Activated CD4-positive, CD25-positive, alpha-beta regulatory T cell treated with anti-CD3 and anti-CD28 coated beads, Interleukin-2, amount 50 U/mL, for 16 hours (primary cell): ENCODE measurements at places on chromosomes 12 and 14.

DNA sequence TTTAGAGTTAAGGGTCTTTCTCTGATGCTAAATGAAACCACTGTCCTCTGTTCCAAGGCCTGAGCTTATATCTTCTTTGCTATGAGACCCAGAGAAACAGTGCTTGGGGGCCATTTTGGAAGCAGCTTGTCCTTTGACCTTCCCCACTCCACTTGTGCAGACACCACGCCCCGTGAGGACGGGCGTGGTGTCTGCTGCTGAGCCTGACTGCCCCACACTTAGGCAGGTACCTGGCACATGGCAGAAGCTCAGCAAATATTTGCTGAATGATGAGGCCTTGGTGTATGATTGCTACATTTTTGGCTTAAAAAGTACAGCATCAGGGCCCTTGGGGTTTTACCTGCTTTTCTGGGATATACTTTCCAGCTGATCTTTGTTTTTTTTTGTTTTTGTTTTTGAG is 69.9 kb downstream of the RASSF3 start:
- DNase-seq, result no peak

DNA sequence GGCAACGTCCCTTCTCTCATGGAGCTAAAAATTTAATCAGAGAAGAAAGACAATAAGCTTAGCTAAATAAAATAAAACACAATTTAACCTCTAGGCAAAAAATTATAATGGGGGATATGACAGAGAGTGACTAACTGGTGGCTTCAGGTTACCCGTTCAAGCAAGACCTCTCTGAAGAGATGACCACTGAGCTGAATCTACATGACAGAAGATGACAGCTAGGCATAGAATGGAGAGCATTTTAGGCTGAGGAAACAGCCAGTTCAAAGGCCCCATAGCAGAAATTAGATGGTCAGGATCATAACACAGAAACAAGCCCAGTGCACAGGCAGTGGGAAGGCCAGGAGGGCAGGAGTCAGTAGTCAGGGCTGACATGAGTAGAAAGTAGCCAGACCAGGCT is 1094.3 kb downstream of the VRK1 start:
- no peak for DNase-seq

- DNase-seq, result no peak
These were observed 118.2 kb upstream of the GSC start for GRCh38 chr14:94888121-94888520.

- no peak for DNase-seq
These were observed 2.6 kb downstream of the CD69 start for GRCh38 chr12:9758119-9758518.

DNA sequence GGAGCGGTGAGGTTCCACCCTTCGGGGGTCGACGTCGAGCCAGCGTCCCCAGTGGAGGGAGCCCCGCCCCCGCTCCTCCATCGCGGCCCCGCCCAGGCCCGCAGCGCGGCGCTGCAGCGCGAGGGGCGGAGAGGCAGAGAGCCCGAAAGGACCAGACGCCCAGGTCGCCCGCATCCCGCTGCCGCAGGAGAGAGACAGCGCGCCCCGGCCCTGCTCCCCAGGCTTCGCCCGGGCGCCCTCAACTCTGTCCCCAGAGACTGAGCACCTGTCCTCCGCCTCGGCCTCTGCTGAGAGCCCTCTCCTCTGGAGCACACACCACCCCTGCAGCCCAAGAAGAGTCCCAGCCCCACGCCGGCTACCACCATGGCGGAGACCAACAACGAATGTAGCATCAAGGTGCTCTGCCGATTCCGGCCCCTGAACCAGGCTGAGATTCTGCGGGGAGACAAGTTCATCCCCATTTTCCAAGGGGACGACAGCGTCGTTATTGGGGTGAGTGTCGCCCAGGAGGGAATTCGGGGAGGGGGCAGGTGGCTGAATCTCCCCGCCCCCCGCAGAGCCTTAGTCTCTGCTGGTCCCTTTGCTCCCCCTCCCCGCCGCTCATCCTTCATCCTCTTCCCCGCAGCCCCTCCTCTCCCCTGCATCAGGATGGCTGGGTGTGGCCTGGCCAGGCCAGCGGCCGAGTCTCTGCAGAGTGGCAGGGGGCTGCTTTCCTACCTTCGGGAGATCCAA is at the start of gene KIF5A:
TSS of gene KIF5A (plus strand) at position 136 of the 732 bp plus-strand sequence. CDS start at position 364, 228 bp downstream.
- DNase-seq, result peak; percentile 16

DNA sequence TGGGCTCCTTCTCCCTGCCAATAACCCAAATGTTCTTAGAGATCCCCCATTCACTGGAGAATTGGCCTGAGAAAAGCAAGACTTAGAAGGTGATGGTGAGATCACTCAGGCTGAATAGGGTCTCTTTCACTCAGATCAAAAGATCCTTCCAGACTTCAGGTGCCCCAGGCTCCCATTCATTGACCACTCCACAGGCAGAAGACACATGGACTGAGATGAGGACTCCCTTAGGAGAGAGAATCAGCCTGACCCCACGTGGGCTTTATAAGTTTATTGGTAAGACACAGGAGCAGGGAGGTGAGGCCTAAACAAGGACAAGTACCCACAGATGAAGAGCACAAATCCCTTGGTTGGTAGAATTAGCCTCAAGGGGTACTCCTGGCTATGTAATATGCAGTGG is 6.1 kb upstream of the KRT72 start:
- DNase-seq, result no peak

DNA sequence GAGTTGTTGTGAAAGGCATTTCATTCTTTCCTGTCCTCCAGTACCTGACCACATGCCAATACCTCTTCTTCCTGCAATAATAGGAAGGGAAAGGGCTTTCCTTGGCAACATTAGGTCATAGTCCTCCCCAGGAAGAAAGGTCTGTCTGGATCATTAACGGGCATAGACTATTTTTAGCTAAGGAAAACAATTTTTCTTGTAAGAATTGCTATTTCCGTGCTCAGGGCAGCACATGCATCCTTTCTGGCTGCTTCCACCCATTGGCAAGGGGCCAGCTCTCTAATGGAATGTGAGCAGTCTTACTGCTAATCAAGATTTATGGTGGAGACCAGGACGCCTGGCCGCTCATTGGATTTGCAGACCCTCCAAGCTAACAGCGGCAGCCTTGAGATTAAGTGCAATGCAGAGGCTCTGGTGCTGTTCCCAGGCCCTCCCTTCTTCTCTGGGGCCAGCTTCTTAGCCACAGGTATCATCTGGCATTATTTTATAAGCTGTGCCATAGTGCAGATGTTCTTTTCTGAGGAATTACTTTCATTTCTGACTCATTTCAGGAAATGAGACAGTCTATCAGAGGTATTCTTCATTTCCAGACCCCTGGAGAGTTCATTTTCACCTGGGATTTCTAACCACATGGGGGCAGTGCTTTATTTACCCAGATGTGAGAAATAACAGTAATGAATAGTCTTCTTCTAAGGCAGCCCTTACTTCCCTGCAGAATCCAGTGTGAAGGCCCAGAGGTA is 52.9 kb downstream of the ANO6 start:
- DNase-seq, result no peak

- no peak for DNase-seq
These were observed 391.2 kb downstream of the AEBP2 start for GRCh38 chr12:19830446-19830845.

GRCh38 chr14:90574188-90575131 is 177.6 kb downstream of the CALM1 start:
- DNase-seq, result no peak

DNA sequence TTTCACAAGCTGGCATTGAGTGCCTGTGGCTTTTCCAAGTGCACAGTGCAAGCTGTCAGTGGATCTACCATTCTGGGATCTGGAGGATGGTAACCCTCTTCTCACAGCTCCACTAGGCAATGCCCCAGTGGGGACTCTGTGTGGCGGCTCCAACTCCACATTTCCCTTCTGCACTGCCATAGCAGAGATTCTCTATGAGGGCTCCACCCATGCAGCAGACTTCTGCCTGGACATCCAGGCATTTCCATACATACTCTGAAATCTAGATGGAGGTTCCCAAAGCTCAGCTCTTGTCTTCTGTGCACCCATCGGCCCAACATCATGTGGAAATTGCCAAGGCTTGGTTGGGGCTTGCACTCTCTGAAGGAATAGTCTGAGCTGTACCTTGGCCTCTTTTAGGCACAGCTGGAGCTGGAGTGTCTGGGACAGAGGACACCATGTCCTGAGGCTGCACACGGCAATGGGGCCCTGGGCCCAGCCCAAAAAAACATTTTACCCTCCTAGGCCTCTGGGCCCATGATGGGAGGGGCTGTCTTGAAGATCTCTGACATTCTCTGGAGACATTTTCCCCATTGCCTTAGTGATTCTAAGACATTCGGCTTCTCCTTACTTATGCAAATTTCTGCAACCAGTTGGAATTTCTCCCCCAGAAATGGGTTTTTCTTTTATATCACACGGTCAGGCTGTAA is 313.3 kb upstream of the SFSWAP start:
- no peak for DNase-seq

DNA sequence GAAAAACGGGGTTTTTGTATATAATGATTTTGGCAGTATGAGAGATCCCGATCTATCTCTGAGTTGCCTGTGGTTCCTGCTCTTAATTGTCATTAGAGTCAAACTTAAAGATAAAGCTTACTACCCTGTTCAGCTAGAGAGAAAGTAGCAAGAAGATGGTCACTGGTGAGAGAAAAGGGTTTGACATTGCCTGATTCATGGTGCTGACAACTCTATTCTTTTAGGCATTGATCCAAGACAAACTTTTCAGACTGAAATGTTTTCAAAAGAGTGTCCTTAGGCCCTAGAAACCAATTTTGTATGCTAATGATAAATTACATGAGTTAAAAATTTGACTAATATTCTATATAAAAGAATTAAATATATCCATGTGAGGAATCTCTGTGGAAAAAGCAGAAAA is 35.1 kb downstream of the PELI2 start:
- no peak for DNase-seq

DNA sequence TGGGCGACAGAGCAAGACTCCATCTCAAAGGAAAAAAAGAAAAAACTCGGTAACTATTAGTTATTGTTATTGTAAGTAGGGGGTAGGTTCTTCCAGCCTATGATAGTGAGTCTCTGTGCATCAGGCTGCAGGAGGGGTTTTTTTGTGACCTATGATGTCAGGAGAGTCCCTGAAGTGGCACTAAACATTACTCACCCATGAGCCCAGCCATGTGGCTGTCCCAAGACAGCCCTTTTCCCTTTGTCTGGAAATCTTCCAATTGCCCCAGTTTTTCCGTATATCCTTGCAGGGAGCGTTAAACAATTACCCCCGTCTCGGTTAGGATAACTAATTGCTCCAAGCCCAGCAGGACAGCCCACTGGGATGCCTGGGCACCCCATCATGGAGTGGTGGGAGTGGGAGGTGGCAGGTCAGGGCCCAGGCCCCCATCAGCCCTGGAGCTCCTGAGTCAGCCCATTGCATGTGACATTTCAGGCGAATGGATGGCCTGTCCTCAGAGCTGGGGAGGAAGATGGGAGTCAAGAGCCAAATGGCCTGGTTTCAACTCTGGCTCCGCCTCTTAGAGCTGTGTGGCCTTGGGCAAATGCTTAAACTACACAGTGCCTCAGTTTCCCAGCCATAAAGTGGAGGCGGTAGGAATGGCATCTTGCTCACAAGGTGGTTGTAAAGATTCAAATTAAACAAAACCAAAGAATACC is 16.4 kb downstream of the PHETA1 start:
- no peak for DNase-seq

DNA sequence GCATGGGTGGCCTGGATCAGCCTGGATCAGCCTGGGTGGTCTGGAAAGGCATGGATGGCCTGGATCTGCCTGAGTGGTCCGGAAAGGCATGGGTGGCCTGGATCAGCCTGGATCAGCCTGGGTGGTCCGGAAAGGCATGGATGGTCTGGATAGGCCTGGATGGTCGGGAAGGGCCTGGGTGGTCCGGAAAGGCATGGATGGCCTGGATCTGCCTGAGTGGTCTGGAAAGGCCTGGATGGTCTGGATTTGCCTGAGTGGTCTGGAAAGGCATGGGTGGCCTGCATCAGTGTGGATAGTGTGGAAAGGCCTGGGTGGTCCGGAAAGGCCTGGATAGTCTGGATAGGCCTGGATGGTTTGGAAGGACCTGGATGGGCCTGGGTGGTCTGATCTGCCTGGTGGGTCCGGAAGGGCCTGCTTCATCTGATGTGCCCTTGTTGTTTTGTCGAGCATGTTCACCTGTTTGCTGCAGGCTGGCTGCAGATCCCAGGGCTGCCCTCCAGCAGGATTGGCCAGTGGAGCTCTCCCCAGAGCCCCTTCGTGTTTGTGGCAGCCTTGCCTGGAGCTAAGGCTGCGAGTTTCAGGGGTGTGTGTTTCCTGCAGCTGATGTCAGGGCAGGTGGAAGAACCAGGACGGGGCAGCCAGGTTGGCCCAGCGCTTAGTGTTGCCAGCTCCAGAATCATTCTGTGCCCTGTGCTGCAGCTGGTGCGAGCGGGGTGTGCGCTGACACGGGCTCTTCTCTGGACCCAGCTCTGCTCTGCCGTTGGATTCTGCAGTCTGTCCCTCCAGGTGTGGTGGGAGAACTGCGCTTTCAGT is 19.3 kb upstream of the TEX22 start:
- DNase-seq, result no peak

GRCh38 chr14:46344327-46344937 is 307.1 kb downstream of the RPL10L start:
- no peak for DNase-seq

DNA sequence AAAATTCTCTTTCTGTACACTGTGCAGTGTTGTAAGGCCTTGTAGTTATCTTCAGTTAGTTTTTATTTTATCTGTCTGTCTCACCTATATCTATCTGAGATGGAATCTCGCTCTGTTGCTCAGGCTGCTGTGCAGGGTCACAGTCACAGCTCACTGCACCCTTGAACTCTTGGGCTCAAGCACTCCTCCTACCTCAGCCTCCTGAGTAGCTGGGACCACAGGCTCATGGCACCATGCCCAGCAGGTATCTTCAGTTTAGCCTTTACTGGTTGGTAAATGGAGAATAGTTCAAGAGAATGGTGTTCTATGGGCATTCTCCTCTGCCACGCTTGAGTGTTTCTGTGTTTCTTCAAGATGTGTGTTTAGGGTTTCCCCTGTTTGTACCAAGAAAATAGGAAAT is 13.6 kb downstream of the TULP3 start:
- DNase-seq, result no peak

DNA sequence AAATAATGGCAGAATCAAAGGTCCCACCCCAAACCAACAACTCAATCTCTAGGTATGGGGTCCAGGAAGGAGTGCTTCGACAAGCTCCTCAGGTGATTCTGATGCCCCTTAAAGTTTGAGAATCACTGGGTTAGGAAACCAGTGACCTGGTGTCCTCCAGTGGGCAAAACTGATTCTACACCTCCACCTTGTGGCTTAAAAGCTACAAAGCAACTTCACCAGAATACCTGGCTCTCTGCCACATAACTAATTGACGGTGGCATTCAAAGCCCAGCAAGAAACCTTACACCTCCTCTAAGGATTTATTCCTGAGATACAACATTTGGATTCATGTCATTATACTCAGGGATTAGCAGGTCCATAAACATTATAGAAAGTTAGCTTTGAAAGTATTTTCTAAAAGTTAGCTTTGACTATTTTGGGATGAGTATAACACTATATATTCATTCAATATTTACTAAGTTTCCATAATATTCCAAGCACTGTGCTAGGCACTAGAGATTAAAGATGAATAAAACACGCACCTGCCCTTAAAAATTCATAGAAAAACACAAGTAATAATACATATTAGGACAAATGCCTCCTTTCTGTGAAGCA is 45.4 kb downstream of the DCAF5 start:
- DNase-seq, result no peak

GRCh38 chr14:25150934-25151790 is 101.2 kb upstream of the STXBP6 start:
- DNase-seq, result no peak

GRCh38 chr14:65991104-65991503 is 495.1 kb upstream of the CCDC196 start:
- no peak for DNase-seq
